ENCODE measurements at places on chromosomes 1 and 21. TPM values are rescaled to one million over a fixed set of nuclear protein-coding genes. Genes with fewer than 3 reads are reported as not detected.

GRCh38 chr1:77031106-77031662 is 163.9 kb downstream of the ST6GALNAC5 start:
- DNase-seq = no peak

GRCh38 chr1:178533121-178533946 is 20.4 kb downstream of the TEX35 start:
- DNase-seq = no peak

- no peak for DNase-seq
These were observed 107.2 kb downstream of the FAF1 start for GRCh38 chr1:50852889-50853288.

DNA sequence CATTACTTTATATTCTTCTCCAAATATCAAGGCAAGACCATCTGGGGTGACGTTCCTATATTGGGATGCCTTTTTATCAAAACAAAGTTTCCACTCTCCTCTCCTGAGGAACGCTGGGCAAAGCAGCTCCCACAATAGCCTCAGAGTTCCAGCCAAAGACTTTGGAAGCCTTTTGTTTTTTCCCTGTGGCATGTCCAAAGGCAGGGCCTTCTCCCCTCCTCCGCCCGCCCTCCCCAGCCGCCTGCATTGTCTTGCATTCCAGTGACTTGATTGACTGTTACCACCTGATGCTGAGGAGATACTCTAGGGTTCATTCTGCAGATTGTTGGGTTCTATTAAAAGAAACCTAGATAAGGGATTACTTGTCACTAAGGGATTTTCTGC is 43.5 kb downstream of the PROX1 start:
- DNase-seq = no peak

- DNase-seq = no peak
These were observed 3.5 kb downstream of the GPATCH2 start for GRCh38 chr1:217627431-217627830.

GRCh38 chr1:85689775-85690404 is 18.3 kb downstream of the ZNHIT6 start:
- DNase-seq = no peak

DNA sequence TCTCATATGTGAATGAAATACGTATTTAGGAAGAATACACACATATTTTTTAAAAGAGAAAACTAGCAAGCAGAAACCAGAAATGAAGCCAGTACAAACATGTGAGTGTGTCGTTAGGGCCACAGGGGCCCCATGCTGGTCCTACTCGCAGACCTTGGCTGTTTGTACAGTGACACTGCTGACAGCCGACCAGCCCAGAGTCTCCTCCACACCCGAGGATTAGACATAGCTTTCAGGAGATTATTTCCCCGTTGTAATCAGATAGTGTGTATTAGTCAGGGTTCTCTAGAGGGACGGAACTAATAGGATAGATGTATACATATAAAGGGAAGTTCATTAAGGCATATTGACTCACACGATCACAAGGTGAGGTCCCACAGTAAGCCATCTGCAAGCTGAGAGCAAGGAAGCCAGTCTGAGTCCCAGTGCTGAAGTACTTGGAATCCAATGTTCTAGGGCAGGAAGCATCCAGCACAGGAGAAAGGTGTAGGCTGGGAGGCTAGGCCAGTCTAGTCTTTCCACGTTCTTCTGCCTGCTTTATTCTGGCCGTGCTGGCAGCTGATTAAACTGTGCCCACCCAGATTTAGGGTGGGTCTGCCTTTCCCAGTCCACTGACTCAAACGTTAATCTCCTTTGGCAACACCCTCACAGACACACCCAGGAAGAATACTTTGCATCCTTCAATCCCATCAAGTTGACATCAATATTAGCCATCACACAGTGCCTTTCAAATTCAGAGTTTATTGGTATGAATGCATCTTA is 51.2 kb downstream of the DIP2A start:
- no peak for DNase-seq

DNA sequence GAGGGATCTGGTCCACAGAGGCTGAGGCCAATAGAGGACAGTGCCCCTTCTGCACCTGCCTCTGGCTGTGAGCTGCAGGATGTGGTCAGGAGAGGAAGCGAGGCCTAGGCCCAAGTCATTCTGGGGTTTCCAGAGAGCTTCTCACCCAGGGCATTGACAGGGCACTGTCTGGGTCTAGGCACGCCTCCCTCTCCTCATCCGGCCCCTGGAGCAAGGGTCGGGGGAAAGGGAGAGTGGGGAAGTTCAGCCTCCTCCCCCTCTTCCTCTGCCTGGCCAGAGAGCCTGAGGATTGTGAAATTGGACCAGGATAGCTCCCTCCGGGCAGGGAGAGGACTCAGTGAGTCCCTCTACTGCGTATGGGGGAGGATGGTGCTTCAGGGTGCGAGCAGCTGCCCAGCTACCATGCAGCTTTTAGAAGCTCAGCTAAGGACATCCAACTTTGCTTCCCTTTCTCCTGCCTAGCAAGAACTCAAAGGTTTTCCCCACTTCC is 6.3 kb upstream of the INAVA start:
- no peak for DNase-seq

- no peak for DNase-seq
These were observed 66.6 kb downstream of the MAP3K21 start for GRCh38 chr1:233393926-233394680.

DNA sequence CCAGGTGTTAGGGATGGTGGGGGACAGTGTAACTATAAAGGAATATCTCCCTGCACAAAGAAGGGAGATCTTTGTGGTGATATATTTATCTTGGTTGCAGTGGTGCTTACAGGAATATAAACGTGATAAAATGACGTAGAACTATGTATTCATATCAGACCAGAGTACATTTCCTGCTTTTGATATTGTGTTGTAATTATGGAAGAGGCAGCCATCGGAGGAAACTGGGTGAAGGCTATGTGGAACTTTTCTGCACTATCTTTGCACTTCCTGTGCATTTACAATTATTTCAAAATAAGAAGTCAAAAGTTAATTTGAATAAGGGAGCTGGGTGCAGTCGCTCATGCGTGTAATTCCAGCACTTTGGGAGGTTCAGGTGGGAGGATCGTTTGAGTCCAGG is 37.6 kb downstream of the NDUFS5 start:
- no peak for DNase-seq

SYT6 gene
- 0.53 TPM for polyA plus RNA-seq

- DNase-seq = no peak
These were observed 58.1 kb downstream of the PRKCZ start for GRCh38 chr1:2108213-2108876.

DNA sequence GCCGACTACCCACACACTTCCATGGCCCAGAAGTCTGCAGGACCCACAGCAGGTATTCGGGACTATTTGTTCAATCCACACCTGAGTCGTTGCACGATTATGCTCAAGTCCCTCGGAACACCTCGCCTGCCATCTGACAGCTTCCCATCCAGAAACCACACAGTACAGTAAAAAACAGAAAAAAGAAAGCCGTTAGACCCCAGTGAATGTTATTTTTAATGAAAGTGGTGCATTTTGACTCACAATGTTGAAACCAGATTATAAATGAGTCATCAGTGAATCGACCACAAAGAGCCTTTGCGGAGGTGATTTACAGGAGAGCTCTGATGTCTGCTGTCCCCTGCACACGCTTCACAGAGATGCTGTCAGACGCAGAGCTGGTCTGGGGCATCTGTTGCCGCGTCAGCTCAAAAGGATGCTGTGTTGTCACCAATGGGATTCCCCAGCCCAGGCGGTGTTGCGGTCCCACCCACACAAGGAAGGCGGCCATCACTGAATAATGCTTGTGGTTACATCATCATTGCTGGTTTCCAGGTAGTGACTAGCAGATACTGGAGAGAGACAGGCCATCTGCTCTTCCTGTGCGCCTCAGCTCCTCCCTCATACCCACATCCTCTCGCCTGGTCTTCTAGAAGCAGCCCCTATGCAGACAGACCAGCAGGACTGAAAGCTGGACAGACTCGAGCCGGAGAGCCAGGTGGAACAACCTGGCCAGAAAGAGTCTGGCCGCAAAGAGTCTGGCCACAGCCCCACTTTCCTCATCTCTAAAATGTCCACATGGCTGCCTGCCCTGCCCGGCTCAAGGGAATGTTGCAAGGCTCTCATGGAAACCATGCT is 116.8 kb downstream of the TOMM20 start:
- no peak for DNase-seq

MPL gene
- 0.55 TPM for polyA plus RNA-seq

NBPF4 gene
- not detected for polyA plus RNA-seq

- no peak for DNase-seq
These were observed 89.2 kb downstream of the PLXNA2 start for GRCh38 chr1:208154679-208155642.

RASAL2 gene
- 18.5 TPM for polyA plus RNA-seq

CELA3B gene
- not detected for polyA plus RNA-seq

TTC24 gene
- 2.0 TPM for polyA plus RNA-seq

RHBDL2 gene
- polyA plus RNA-seq = 0.92 TPM

GRCh38 chr21:43572446-43572845 is 86.8 kb downstream of the HSF2BP start:
- no peak for DNase-seq

MEX3A gene
- 46.9 TPM for polyA plus RNA-seq

CELSR2 gene
- polyA plus RNA-seq = 5.8 TPM

DNA sequence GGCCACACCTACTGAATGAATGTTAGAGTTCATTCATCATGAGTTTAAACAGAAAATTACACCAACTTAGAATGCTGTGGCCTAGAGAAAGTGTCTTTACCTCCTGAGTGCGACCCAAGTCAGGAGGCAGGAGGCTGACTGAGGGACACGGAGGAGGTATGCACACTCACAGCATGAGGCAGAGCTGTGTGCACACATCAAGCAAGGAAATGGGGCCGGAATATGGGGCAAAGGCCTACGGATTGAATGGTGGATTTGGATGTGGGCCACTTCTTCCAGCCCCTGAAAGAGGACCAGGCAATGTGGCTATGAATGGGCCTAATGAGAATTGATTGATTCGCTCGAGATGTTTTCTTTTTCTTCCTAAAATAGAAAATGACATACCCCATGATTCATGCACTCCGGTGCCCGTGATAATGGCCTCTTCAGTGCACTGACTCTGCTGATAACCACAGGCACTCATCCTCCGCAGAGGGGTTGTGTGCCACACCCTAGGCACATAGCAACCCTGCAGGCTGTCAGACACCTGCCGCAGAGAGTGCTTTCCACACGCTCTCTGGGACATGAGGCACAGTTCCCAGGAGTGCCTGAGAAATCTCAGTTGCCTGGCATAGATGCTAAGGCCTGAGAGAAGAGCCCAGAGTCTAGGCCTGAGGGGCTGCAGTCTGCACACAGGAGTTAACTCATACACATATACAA is 155.5 kb downstream of the GLUL start:
- no peak for DNase-seq

GRCh38 chr1:111671852-111672251 is 52.3 kb downstream of the RAP1A start:
- DNase-seq = no peak

OLFML3 gene
- 121 TPM for polyA plus RNA-seq

GRCh38 chr1:201376464-201377374 is 761 bp downstream of the TNNT2 start:
- DNase-seq = no peak

GRCh38 chr1:228976316-228976715 is 241.0 kb downstream of the RHOU start:
- DNase-seq = no peak

DNA sequence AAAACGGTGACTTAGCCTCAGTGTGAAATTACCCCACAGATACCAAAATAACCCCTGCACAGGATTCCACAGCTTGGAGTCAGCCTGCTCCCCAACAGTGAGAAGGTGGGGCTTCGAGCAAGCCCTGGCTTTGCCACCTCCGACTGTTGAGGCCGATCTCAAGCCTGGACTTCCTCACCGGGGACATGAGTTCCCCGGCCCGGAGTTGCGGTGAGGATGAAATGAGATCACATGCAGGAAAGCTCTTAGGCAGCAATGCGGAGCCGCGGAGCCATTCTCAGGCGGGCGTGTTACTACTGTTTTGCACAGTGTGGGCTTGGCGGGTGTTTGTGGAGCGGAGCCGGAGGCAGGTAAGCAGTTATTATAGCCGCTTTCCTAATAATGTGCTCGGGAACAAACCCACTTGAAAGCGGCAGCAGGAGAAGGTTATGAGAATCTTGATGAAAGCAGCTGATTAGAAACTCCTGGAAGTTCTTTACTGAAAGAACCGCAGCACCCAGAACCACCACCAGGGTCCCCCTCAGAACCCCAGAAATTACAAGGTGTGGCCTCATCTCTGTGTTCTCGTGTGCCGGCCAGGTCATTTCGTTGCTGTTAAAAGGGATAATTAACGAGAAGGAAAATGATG is 3.9 kb upstream of the CLSTN1 start:
- no peak for DNase-seq

DNA sequence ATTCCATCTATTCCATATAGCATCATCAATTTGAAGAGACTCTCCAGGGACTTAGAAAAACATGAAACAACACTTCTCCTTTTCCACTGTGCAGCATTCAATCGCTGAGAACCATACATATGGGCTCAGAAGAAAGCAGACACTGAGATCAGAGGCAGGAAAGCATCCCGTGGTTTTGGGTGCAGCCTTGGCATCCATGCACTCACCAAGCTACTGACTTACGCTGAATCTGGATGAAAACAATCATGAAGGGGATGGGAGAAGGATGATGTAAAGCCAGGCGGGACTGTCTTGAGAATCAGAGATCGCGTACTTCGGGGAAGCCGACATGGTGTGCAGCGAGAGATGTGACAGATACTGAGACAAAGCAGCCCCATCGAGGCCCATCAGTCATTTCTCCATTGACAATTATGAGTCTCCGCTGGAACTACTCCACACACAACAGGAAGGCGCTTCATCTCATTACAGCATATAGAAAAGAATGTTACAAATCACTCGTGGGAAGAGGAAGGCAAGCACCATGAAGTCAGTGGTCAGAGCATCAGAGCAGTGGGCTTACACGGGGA is 2.3 kb upstream of the TIAM1 start:
- no peak for DNase-seq

OR2AK2 gene
- not detected for polyA plus RNA-seq

DNA sequence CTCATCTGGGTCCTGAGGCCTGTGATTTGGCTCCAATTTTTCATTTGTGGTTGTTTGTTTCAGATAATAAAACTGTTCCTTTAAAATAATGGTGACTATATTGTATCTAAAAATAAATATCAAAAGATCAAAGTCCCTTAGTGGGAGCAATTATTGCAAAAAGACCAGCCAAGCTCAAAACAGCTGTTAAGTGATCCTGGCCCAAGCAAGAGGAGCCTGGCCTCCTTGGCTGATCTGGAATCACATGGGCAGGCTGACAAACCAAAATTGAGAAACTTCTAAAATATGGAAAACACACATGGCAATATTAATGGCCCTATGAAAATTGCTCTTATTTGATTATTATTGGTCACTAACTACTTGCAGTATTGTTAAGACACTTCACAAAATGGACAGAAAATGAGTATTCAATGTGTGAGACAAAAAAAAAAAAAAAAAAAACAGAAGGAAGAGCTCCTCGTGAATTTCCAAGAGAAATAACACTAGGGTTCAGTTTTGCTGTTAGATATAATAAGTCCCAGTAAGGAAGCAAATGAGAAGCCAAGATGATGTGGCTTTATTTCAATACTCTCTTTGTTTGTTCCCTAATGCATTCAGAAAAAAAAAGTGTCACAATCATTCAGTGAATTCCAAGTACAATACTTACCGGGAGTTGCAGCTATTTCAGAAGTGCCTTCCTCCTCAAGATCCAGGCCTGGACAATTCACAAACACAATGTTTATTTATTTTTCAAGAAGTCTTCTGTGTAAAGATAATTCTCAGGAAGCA is 105.1 kb downstream of the SEC16B start:
- DNase-seq = no peak

TMEM269 gene
- polyA plus RNA-seq = 1.0 TPM

GRCh38 chr1:55560266-55560665 is 345.1 kb upstream of the USP24 start:
- DNase-seq = no peak

LUZP1 gene
- 38.0 TPM for polyA plus RNA-seq
